ENCODE measurements at places on chromosomes 16 and 17.

GRCh38 chr16:85568519-85568918, 44.6 kb upstream of the GSE1 start:
- no peak for DNase-seq

GRCh38 chr16:10590342-10590741, 9.9 kb upstream of the EMP2 start:
- no peak for DNase-seq

DNA sequence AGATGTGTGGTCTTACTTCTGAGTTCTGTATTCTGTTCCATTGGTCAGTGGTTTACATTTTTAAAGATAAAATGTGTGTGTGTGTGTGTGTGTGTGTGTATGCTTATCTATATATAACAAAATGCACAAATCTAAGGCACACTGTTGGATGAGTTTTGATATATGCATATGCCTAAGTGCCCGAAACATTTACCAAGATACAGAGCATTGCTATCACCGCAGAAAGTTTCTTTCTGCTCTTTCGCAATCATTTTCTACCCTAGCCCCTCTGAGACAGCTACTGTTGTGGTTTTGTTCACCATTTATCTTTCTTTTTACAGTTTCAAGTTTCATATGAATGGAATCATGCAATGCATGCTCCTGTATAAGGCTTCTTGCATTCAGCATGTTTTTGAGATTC, 97.0 kb downstream of the MRTFB start:
- no peak for DNase-seq

DNA sequence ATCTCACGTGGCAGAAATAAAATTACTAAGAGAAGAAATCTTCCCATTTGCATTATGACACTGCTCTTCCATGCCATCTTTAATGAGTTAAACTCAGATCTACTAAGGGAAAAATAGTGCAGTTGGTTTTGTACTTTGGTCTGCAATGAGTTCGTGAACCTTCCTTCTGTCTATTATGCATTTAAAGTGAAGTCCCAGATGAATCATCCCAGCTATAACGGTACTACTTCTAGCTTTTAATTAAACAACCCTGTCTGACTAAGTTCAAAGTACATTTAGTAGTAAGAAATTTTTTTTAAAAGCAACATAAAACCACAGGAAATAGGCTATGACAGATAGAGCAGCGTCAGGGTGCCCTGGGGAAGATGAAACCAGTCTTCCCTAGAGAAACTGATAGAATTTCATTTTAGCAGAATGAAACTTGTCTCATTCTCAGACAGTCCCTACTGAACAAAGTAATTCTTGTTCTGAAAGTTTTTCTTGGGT, 1.8 kb downstream of the TMIGD1 start:
- DNase-seq: peak; percentile 55

DNA sequence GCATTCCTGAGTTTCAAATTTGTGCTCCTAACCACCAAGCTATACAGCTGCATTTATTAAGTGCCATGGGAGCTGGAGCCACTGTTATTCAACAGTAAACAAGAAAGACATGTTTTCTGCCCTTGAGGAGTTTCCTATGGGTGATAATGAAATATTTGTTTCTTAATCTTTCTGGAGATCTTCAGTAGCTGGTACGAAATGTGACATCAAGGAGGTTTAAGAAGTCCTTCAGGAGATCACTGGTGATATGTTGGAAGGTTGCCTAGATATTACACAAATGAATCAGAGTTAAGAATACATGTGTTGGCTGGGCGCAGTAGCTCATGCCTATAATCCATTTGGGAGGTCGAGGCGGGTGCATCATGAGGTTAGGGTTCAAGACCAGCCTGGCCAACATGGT, 14.9 kb downstream of the RHOT1 start:
- DNase-seq: no peak

GRCh38 chr16:31077024-31077423, 2.8 kb downstream of the ZNF646 start:
- DNase-seq: no peak

DNA sequence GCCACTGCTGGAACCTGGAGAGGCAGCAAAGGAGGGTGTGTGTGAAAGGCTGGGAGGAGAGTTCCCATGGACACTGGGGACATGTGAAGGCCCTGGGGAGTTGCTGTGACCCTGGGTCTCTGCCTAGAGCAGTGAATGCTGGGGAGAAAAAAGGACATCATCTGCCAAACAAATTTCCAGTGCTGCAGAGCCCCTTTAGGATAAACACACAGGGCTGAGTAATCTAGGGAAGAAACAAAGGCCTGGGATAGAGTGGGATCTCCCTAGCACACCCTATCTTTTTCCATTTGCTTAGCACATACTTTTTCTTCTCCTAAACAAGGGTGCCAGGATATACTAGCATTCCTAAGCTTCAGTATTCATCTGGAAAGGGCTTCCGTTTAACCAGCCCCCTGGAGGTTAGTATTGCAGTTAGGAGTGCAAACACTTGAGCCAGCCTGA, 3.3 kb upstream of the HIGD1B start:
- DNase-seq: no peak
